Astrocyte (in vitro differentiated cells and primary cell): ENCODE measurements at places on chromosomes 4 and X.

GRCh38 chr4:106306561-106306960, 9.4 kb downstream of the TBCK start:
- DNase-seq: no peak

DNA sequence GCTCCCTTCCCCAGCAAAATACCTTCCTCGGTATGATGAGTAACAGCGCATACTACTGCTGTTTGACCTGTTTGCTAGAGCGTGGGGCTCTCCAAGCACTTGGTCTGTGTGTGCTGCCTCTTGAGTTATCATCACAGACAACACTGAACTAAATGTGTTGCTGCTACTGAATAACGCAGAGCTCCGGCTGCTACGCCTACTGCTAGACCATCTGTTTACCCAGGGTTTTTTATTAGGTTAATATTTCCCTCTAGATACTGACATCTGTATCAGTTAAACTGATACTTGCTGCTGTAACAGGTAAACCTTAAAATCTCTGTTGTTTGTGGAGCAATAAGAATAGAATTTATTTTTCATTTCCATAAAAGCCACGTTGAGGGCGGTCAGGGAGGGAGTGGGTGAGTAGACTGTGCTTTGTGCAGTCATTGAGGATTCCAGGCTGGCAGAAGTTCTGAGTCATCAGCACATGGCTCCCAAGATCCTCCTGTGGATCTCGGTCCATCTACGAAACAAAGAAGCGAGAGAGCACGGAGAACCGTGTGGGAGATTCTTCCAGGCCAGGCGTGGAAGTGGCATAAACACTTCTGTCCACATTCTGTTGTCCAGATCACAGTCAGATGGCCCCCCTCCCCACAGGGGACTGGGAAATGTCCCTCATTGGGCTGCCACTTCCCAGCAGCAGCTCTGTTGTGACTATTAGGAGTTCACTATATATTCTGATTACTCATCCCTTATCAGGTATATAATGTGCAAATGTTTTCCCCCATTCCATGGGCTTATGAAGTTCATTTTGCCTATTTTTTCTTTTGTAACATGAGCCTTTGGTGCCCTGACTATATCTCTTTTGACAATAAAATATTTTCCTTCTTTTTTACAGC, 14.1 kb downstream of the GRK4 start:
- DNase-seq: peak; percentile 72

DNA sequence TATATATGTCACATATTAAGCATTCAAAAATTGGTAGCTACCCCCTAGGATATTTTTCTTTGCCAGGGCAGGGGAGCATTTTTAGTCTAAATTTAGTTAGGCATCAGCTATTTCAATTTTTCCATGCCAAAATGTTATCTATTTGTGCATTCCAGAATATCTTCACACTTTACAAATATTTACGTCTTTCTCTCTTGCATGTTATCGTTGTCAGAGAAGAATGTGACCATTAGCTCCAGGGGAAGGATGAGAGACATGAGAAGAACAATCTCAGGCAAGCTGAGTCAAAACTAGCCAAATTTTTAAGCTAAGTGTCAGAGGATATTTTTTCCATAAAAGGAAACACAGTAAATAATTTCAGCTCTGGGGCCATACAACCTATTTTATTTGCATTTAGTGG, 885.0 kb upstream of the EPHA5 start:
- peak; percentile 89 for DNase-seq

GRCh38 chrX:149255860-149256259, 249.2 kb downstream of the IDS start:
- no peak for DNase-seq

DNA sequence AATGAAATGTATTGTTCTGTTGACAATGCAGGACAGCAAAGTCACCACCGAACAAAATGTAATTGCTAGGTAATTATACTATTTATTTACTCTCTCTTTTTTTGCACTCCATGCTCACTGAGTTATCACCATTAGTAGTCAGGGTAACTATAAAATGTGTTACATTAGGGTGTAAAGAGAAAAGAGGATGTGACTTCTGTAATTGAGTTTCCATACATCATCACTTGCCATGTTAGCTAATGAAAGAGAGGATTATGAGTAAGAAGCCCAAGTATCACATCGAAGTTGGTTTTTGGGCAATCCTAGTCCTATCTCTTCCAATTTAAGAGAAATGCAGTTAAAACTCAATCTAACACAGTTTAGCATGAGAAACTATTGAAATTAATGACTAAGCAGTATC, 7.6 kb downstream of the ZXDA start:
- DNase-seq: no peak

DNA sequence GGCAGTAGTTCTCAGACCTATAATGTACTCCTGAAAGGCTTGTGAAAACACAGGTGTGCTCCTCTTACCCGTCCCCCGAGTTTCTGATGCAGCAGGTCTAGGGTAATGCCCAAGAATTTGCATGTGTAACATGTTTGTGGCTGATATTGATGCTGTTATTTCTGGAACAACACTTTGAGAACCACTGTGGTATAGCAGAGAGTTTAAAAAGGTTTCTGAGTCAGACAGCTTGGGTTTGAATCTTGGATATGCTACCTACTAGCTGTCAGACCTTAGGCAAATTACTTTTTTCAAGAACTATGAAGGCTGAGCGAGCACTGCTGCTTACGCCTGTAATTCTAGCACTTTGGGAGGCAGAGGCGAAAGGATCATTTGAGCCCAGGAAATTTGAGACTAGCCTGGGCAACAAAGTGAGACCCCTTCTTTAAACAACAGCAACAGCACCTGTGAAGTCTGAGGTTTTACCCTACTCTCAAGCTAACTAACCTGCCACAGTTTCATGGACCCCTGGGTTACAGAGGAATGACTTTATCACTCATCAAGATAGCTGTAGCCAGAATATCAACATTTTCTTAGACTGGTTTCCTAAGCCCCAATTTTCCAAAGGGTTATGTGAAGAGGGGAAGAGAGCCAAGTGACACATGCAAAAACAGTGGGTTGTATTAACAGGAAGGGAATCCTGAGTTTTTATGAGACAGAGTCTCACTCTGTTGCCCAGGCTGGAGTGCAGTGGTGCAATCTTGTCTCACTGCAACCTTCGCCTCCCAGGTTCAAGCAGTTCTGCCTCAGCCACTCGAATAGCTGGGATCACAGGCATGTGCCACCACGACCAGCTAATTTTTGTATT, 5.1 kb downstream of the AFF1 start:
- DNase-seq: peak; percentile 32
